ENCODE measurements at places on chromosomes 16 and 17.

GRCh38 chr17:33523577-33523981 is 230.5 kb upstream of the ASIC2 start:
- no peak for DNase-seq

DNA sequence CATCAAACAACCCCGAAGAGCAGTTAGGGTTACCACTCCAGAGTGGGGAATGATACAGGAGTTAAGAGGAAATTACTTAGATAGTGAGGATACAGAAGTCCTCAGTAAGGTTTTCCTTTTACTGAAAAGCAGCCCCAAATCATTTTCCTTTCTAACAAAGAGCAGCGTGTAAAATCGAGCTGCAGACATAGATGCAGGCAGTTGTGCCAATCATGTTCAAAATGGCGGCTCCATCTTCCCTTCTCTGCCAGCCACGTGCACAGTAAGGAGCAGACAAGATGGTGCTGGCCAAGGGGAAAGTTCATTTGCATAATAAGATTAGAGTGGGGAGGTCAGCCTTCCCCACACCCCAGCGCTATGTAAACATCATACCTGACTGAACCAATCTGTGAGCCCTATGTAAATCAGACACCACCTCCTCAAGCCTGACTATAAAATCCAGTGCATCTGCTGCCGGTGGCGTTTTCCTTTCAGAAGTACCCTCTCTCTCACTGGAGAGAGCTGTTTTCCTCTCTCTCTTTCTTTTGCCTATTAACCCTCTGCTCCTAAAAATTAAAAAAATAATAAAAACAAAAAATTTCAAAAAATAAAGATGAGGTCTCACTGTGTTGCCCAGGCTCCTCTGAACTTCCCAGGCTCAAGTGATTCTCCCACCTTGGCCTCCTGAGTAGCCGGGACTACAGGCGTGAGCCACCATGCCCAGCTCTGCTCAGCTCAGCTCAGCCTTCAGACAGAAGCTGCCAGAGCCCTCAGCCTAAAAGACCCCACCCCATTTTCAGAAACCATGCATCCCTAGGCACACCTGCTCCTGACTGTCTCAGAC is 2.6 kb upstream of the SRL start:
- DNase-seq, result no peak

GRCh38 chr17:50349243-50349600 is 3.3 kb downstream of the XYLT2 start:
- DNase-seq, result no peak

DNA sequence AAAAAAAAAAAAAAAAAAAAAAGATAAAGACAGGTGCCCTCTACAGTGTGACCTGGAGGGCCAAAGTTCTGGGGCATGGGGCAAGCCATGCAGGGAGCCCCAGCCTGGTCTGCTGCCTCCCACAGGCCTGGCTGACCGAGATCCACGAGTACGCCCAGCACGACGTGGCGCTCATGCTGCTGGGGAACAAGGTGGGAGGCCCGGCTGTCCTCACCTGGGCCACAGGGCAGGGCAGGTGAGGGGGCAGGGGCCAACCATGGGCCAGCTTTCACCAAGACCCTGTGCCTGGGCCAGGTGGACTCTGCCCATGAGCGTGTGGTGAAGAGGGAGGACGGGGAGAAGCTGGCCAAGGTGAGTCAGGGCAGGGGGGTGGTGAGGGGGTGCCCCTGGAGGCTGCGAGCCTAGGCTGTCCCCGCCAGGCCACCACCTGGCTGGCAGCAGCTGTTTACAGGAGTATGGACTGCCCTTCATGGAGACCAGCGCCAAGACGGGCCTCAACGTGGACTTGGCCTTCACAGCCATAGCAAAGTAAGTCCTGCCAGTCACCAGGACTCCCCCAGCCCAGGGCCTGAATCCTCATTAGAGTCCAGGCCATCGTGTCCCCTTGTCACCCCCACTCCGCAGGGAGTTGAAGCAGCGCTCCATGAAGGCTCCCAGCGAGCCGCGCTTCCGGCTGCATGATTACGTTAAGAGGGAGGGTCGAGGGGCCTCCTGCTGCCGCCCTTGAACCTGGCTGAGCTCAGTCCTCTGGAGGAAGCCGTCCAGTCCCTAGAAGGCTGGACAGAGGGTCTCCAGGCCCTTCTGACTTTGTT is 2.7 kb upstream of the TRAF7 start:
- DNase-seq, result no peak

DNA sequence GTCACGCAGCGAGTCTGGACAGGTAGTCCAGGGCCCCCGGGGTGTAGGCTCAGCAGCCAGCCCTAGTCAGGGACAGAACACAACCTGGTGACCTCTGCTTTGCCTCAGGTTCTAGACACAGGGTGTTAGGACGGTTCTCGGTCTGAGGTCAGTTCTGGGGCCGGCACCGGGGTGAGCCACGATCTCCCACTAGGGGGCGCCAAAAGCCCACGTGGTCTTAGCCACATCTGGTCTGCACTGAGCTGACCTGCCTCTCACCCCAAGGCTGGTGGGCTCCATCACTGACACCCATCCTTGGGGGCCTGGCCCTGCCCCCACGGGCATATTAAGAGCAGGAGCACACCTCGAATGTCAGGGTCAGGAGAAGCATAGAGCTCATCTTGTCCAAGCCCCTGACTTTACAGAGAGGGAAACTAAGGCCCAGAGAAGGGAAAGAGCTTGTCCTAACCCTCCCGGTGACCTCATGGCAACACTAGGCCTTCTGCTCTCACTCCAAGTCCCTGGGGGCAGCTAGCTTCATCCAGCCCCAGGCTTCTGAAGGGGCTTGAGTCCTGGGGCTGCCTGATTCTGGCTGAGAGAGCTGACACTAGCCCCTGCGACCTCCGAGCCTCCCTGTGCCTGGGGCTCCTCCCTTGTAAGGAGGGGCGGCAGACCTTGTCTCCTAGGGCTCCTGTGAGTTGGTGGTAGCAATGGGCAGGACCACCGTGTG is 9.0 kb downstream of the SLC5A10 start:
- peak; percentile 72 for DNase-seq

DNA sequence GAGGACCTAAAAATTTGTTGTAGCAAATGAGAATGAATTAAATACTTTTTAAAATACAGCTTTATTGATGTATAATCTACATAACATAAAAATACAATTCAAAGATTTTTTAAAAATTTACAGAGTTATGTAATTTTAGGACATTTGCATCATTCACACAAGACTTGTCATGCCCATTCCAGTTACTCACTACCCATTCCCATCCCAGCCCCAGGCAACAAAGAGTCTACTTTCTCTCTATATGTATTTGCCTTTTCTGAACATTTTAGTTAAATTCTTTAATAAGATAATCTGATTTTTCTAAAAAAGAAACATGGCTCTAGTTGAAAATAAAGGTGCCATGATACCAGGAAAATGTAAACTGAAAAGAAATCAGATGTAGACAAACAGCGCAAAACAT is 354.2 kb downstream of the PMP22 start:
- no peak for DNase-seq

GRCh38 chr16:65229191-65229662 is 107.4 kb upstream of the CDH11 start:
- DNase-seq, result no peak

DNA sequence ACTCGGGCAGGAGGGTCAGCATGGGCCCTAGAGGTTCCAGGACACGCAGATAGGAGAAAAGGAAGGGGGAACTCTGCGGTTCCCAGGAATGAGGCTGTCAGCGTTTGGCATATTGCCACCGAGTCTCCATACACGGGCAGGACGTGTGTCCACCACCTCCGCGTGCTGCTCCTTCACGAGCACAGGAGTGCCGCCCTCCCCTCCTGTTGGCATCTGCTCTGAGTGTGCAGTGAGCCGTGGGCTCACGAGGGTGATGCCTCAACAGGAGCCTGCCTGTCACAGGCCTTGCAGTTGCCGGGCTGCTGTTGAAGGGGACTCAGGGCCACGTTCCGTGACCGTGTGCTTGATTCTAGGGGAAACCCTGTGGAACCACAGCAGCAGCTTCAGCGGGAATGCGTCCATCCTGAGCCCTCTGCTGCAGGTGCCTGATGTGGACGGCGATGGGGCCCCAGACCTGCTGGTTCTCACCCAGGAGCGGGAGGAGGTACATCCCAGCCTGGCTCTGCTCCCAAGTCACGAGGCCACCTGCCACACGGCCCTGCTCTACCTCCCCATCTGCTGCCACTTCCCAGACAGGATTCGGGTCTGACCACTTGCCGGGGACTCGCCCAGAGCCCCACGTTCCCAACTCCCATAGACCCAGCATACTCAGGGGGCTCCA is 14.6 kb downstream of the RGS11 start:
- no peak for DNase-seq

DNA sequence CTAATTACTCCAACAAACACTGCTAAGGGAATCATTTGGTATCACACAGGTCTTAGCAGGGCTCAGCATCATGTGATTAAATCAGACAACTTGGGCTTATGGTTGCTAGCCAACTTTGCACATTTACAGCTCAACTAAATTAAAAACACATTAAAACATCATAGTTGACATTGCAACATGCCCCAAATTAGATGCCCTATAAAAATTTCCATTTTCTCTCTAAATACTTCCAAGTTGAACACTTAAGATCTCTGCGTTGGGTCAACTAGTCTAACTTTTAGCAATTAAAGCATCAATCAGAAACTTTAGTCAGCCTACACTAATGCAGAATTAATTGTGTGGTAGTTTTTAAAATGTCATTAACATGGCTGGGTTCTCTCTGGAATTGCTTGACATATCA is 12.1 kb downstream of the DNAJC7 start:
- DNase-seq, result no peak
